ENCODE measurements at places on chromosomes 7 and 10.

- DNase-seq = no peak
Observed at GRCh38 chr10:48494073-48494472, 110.8 kb downstream of the ARHGAP22 start.

GRCh38 chr7:47102331-47102841 lies 479.5 kb downstream of the TNS3 start:
- no peak for DNase-seq

GRCh38 chr10:8282340-8282739 lies 227.9 kb downstream of the GATA3 start:
- no peak for DNase-seq

DNA sequence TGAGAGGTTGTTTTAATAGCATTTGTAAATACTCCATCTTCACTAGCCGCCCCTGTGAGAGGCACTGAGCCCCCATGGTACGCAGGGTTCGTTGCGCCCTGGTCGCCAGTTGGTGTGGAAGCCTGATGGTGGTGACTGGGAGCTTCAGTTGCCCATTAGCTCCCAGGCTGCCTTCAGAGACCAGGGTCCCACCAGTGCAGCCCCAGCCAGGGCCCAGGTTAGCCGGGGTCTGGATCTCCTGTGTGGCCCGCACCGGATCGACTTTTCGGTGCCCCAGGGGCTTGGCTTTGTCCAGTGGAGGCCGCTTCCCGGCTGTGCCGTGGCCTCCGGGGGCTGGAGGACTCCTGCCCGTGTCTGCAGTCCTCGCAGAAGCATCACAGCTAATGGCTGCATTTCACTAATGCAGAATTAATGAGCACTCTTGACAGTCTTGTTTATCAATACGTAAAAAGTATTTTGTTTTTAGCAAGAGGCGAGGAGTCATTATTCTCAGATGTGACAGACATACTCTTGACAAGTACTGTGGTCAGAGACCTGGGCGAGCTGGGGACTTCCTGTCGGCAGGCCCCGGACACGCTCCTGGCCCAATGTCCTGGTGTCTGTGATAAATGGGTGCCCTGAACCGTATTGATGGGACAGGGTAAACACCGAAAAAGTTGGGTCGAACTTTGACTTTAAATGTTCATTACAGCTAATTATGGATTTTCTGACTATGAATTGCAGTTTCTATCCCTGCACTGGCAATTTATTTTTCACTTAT lies 99.8 kb downstream of the NKX6-2 start:
- no peak for DNase-seq
